ENCODE measurements at places on chromosomes 12 and 14. TPM values are rescaled to one million over a fixed set of nuclear protein-coding genes. Genes with fewer than 3 reads are reported as not detected.

- no peak for DNase-seq
Observed at GRCh38 chr14:104441275-104442106, 138.1 kb upstream of the C14orf180 start.

Gene CACNA1C
- total RNA-seq, result not detected

GRCh38 chr12:106345746-106346145, 11.8 kb upstream of the POLR3B start:
- DNase-seq, result no peak

DNA sequence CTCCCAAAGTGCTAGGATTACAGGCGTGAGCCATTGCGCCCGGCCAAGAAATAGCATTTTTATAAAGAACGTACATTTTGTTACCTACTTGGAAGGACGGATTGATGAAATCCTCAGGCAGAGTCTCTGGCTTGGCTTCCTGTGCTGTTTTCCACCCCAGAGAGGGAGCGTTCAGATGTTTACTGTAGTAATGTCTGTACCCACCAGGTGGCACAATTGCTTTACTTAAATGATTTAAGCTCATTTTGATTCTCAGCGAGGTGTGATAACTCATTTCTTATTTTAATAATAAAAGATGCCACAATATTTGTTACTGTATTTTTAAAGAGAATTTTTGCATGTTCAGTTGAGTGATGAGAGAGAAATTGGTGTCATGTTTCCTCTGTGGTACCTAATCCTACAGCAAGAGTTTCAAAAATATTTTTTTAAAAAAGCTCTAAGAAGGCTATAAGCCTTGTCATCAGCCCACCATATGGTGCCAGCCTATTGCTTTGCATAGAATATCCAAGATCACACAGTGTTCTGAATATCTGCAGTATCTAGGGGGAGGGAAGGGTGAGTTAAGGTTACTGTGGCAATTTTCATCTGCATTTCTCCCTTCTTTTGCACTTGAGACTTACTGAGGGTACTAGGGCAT, 82.6 kb upstream of the TRAF3 start:
- no peak for DNase-seq
